ENCODE measurements at places on chromosomes 5 and 9.

DNA sequence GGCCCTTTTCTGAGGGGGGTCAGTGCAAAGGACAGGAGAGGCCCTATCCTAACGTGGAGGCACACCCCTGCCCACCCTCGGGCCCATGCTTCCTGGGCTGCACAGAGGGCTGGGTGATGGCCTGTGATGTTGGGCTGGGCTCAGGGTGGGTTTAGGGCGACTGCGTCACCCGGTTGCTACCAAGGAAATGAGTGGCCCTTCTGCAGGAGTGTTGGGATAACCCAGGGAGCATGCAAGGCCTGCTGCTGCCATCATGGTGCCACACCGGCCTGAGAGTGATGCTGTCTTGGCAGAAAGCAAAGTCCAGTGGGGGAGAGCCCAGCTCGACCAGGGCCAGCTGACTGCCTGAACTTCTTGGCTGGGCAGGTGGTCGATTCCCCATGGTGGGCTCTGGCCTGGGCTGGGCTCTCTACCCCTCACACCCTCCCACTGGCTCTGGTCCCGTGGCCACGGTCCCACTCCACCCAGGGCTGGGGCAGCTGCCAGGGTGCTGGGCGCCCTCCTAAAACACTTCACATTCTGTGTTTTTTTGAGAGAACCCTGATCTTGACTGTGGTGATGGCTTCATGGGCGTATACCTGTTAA is 21.5 kb upstream of the MRNIP start:
- no peak for DNase-seq

- peak; percentile 76 for DNase-seq
These were observed 14.3 kb upstream of the TIFAB start for GRCh38 chr5:135466178-135467050.

- no peak for DNase-seq
These were observed 554.0 kb downstream of the BNC2 start for GRCh38 chr9:16316456-16316855.

GRCh38 chr5:160800375-160801275 is 51.4 kb downstream of the ATP10B start:
- DNase-seq, result no peak

DNA sequence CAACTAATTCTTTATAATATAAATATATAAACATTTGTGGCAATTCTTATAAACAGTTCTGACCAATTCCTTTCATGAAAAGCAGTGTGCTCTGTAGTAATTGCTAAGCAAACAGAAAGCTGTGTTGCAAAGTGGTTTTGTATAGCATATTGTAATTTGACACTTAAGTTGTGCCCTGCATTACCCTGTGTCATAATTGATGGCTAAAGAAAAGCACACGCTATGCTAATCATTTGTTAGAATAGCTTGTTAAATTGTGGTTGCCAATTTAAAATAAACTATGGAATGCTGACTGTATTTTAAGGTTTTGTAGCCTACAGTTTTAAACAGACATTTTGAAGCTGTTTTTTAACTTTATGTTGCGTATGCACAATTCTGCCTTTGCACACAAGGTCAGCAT is 140.0 kb downstream of the PBX3 start:
- peak; percentile 35 for DNase-seq

Measured in HuH-7.5 (cell line).